RWPE2 (cell line): ENCODE measurements at places on chromosomes 2 and 18.

DNA sequence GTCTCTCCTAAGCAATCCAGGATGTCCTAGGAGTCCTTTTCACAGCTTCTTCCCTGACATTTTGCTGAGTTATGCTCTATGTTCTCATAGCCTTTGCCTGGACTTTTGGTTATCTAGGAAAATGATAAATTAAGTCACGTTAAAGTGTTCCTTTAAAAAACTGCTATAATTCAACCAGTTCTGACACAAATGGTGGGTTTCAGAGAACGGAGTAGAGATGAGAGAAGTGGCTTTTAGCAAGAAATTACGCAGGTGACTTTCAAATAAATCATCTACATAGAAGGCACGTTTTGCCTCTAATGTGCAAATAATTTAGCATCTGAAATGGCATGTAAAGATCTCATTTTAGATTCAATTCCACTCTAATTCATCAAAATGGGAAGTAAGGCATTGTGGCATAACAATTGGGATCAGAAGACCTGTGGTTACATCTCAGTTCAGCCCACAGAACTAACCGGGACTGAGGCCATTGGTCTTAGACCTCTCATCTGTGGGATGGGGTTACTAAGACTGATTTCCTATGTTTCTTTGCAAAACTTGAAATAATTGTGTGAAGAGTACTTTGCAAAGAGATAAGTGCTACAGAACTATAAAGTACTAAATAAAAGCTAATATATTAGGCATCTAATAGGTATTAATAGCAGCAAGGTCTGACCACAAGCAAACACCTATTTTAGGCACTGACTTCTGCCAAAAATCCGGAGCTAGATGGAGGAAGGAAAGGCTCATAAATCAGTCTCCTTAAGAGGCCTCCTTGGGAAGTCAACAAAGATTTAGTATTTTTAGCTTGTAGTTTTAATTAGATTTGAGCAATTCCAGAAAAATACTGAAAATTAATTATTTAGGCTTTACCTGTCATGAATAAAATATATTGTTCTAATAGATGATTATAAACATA is 211.4 kb downstream of the PIEZO2 start:
- no peak for DNase-seq

- no peak for DNase-seq
These were observed 92.3 kb upstream of the RANBP2 start for GRCh38 chr2:108626995-108627394.

GRCh38 chr2:160921386-160921964 is 238.8 kb upstream of the TANK start:
- no peak for DNase-seq

DNA sequence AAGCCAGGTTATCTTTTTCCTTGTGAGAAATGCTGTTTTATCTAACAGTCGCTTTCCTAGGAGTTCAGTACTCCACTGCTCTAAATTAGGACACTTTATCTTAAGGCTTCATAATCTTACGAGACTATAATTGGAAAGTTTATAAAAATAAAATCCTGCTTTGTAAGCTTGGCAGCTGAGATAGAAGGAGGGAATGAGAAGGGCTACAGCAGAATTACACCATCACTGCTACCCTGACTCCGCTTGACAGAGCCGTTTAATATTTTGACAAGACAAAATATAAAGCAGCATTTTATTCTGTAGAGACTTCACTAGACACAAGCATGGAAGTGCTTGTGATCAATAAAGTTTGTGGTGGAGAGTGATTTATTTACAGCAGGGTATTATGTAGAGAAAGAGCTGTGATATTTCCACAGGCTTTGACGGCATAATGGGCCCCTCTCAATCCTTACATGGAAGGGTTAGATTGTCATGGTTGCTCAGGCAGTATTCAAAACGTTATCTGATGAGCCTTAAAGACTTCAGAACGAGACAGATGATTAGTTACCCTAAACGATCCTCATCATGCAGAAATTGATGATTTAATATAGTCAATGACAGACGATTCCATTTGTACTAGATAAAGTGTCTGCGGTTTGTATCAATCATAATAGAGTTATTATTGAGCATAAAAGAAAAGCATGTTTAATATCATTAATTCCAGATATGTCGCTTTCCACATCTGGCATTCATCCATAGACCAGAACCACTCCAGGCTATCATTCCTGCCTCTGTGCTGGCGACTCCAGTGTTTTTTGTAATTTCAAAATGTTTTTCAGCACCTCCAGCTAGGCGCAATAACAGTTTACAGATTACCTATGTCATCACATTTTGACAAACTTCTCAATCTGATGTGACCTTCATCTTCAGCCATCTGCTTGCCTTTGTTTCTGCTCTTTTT is 242.2 kb downstream of the FIGN start:
- DNase-seq, result no peak

- no peak for DNase-seq
These were observed 209.0 kb downstream of the DYM start for GRCh38 chr18:49251451-49251850.

DNA sequence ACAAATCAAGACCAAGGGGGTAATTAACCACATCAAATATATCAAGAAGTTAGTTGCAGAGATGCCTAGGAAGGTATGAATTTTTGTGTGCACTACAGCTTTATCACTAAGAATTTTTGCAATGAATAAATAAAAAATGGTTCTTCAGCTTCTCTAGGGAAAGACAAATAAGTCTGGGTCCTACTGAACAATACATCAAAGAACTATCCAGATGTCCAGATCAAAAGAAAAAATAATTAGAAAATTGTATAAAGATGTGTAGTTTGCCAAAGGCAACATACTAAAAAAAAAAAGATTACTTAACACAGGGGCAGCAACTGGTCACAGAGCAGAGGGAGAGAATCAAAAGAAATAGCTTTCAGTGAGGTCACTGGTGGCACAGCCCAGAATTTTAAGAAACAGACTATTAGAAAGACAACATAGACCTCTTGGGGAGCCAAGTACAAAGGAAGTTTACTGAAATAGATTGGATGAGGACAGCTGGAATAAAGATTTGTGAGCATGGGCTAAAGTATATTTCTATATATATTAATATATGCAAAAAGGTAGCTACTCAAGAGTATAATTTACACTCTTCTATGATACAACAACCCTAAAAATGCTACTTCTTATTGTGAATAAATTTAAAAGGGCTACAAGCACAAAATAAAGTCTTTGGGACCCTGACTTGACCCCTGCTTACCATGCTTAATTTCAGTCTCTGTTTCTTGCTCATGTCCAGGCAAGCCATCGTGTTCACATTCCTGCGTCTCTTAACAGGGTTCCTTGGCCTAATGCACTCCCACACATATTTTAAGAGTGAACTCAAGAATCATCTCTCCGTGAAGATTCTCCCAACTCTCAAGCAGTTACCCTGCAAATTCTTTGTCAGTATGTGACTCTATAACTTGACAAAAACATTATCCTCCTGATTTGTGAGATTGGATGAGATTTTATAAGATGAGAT is 99.0 kb upstream of the GRB14 start:
- DNase-seq, result no peak

DNA sequence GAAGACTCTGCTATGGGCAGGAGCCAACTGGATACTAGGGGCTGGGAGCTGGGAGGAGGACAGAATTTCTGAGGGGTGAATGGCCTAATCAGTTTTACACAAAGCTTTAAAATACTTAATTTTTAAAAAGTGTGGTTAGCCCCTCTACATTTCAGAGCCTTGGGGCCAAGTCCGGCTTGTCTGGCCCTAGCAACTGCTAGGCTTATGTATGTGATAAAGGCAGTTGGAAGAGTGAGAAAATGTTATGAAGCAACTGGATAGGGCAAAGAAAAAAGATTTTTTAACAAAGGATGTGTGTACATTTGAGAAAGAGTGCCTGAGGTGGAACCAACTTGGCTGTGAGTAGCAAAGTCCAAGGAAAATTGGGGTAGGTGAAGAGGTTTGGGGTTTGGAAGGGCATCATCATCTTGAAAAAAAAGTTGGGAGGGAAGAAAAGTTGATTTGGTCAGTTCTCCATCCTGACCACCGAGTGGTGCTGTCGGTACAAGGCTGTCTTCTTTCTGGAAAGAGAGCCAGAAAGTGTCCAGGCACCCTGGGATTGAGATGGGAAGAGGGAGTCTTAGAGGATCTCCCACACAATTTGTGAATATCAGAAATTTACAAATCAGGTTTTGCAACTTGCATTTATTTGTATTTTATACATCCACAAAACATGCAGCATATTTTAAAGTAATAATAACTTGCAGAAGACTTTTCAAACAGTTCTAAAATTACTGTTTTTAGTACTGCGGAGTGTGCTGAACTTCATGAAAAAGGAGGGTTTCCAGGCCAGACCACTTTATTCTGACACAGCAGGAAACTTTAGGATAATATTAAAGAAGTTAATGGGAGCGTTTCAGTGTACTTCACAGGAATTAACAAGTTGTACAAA is 10.5 kb upstream of the CDK15 start:
- no peak for DNase-seq

- no peak for DNase-seq
These were observed 169.6 kb upstream of the HAAO start for GRCh38 chr2:42961961-42962360.
